ENCODE measurements at places on chromosomes 16 and 17.
A peak's percentile ranks its signal among the peaks of the same experiment; 100 is the strongest.

GRCh38 chr17:21419299-21420239, 43.4 kb downstream of the KCNJ12 start:
- DNase-seq: peak; percentile 33

- peak; percentile 72 for DNase-seq
Observed at GRCh38 chr16:57084257-57084770, 8.1 kb upstream of the CPNE2 start.

GRCh38 chr17:29263916-29264315, 17.3 kb downstream of the CRYBA1 start:
- DNase-seq: peak; percentile 9

DNA sequence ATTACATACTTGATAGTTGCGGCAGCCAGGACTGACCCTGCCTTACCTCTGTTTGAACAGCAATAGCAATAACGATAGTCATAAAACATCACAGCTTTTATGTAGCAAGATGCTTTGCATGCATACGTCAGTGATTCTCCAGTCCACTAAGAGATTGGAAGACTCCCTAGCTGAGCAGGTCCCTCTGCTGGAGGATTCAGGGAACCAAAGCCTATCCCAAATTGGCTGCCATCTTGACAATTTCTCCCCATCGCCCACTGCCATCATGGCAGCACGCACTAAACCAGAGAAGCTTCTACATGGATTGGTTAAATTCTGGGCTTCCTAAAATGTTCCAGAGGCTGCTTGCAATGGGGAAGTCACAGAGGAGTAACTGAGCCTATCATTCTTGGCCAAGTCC, 360.6 kb upstream of the XYLT1 start:
- no peak for DNase-seq

DNA sequence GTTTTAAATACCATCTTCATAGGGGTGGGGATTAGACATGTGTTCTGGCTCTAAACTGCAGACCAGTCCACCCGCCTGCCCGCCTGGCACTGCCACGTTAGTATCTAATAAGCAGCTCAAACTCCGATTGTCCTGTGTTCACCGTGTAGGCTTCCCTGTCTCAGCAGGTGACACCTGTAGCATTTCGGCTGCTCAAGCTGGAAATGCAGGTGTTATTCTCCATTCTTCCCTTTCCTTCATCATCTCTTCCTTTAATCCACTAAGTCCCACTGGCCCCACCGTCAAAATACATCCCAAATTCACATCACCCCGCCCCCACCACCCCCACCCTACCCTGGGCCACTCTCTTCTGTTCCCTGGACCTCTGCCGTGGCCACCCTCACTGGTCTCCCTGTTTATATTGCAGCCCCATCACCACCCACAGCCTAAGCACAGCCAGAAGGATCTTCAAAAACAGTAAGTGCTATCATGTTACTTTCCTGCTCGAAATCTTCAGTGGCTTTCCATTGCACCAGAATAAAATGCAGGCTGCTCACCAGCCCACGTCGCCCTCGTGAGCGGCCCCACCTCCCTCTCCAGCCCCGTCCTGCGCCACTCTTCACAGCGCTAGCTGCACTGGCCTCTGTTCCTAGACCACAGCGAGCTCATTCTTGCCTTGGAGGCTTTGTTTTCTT, 65.1 kb downstream of the RTN4RL1 start:
- DNase-seq: no peak

- DNase-seq: no peak
Observed at GRCh38 chr16:89841275-89841674, 13.0 kb downstream of the SPIRE2 start.

DNA sequence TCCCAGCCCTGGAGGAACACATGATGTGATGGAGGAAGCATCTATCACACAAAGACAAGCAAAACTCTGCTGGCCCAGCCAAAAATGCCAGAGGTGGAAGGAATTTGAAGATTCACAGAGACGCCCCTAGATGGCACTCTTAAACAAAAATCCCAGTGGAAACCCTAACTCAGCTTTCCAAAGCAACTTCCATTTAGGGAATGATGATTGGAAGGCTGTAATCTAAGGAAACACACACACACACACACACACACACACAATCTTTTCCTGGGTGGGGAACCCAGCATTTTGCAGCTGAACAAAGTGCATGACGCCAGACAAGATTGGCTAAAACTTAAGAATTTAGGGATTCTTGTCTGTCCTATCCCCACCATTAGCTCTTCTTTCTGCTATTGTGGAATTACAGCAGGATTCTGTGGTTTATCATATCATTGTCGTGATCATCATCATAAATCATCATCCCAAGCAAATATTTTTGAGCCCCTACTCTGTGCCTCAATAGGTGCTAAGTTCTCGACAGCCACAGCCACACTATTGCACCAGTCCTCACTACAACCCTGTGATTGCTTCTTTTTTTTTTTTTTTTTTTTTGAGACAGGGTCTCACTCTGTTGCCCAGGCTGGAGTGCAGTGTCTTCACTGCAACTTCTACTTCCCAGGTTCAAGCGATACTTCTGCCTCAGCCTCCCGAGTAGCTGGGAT, 1.6 kb upstream of the LDAF1 start:
- DNase-seq: no peak

DNA sequence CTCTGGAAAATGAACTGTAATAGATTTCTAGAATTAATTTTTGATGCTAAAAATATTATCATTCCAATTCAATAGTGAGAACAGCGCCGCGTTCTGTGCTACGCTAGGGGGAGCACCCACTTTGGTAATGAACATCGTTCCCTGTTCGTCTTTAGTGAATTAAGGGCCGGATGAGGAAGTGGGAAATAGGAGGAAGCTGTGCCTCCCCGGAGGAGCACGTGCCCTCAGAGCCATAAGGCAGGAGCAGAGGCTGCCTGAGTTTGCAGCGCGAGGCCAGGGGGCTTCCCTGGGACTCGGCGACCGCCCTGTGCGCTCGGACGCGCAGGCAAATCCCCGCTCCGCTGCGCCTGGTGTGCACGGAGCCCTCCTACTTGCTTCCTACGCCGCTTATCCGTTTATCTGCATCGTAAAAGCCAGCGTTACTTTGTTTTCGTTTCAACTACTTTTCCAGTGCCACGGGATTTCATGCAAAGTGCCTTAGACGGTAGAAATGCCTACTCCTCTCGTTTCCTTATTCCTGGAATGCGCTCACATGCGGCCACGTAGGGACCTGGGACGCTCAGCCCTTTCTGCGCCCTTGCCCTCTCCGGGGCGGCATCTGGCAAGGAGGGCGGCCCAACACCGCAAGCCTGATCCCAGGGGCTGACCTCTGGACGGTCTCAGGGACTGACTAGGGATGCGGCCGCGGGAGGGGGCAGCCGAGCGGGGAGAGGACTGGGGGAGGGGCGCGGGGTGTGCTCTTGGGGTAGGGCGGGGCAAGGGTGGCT, 76.4 kb downstream of the KCNJ12 start:
- DNase-seq: peak; percentile 23

GRCh38 chr16:70018254-70018653, 67.1 kb downstream of the CLEC18A start:
- DNase-seq: peak; percentile 43

DNA sequence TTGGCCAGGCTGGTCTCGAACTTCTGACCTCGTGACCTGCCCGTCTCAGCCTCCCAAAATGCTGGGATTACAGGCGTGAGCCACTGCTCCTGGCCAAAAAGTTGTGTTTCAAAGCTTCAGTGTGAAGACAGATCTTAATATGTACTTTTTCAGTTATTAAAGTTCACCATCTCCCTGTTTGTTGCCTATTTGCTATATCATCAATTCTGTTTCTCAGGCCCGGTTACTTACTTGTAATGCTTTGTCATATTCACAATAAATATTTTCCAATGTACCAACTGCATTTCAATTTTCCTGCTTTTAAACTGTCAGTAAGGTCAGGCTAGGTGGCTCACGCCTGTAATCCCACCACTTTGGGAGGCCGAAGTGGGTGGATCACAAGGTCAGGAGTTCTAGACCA, 22.5 kb downstream of the FANCA start:
- no peak for DNase-seq

DNA sequence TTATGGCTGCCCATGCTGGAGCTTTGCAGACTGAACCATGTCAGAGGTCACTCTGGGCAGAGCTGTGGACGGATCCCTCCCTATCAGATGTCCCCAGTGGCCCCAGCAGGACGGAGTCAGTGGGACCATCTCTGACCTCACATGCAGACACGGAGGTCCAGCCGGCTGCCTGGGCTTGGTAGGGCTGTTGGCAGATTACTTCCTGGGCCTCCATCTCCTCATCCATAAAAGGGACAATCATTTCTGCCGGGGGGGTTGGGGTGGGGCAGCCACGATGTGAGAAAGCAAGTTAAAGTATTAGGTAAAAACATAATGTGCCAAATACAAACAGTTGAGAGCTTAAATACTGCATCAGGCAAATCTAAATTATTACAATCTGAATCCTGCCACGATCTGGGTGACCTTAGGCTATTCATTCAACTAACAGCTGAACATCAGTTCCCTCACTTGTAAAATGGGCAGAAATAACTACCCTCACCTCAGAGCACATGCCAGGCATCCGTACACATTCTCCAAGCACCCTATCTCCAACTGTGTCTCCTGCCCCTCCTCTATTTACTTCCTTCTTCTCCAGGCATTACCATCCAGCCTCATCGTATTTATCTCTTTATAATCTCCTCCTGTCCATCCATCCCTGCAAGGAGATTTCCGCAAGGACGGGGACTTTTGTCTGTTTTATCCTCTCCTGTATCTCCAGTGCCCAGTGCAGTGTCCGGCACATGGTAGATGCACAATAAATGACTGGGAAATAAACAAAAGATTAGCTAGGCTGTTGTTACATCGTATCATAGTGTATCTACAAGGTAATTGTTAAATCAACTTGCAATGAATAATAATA, 192.3 kb upstream of the FOXF1 start:
- no peak for DNase-seq

DNA sequence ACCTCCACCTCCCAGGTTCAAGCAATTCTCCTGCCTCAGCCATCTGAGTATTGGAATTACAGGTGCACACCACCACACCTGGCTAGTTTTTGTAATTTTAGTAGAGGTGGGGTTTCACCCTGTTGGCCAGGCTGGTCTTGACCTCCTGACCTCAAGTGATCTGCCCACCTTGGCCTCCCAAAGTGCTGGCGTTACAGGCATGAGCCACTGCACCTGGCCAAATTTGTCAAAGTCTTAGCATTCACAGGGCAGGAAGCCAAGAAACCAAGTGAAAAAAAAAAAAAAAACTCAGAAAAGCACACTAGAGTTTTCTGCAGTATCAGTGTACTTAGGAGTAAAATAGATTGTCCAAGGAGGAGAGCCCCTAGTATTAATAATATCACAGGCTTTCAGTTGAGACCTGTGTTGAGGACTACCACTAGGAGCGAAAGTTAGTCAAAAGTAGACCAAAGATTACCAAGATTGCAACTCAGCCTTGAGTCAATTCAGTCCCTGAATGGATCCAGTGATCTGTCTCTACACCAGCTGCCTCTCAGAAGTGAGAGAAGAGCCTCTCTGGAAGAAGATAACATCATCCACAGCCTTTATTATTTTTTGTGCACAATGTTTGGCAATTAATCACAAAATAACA, 159.7 kb downstream of the CEP112 start:
- no peak for DNase-seq

GRCh38 chr16:7333180-7333725, 608 bp downstream of the RBFOX1 start:
- no peak for DNase-seq

GRCh38 chr17:58410714-58411407, 6.5 kb downstream of the RNF43 start:
- DNase-seq: no peak

DNA sequence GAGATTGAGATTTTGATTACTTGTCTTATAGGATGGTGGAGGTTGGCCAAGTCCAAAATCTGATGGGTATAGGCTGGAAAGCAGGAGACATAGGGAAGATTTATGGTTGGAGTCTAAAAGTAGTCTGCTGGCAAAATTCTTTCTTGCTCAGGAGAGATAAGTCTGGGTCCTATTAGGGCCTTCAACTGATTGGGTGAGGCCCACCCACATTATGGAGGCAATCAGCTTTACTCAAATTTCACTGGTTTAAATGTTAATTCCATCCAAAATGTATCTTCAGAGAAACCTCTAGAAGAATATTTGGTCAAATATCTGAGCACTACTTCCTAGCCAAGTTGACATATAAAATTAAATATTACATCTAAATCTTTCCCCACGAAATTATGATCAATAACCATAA, 31.7 kb upstream of the CDH8 start:
- DNase-seq: no peak

DNA sequence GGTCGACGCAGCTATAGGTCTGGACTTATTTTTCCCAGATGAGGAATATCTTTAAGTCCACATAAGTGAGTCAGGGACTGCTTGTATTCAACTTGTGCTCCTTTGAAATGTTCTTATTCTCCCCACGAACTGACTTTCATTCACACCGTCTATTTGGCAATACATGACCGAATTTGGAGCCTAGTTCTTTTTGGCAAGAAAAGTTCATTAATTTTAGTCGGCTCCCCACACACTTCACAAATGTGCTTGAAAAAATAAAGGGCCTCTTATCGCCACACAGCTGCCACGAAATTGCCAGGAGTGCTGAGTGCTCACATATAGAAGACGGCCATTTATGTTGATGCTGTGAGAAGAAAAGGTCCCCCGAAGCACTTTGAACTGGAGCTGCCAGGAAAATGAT, 152.6 kb downstream of the PRKCA start:
- no peak for DNase-seq

- DNase-seq: peak; percentile 21
Observed at GRCh38 chr17:45018848-45019711, 32.4 kb downstream of the DCAKD start.

- no peak for DNase-seq
Observed at GRCh38 chr16:76445815-76446214, 168.6 kb downstream of the CNTNAP4 start.
